ENCODE measurements at places on chromosomes 16 and 17.

DNA sequence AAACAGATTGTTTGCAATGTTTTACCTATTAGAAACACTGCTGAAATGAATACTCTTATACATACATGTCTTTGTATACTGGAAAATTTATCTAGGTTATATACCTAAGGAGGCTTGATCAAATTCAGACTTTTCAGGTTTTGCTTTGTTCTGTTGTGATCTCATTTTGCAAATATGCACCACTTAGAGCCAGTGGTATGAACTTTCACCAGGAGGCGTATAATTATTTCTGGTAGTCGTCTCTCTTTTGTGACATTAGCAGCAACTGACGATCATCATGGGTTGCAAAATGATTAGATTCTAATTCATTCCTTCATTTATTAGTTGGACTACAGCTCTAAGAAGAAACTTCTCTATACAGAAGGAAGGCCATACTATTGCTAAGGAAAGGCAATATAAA, 26.9 kb downstream of the AP1G1 start:
- no peak for DNase-seq

DNA sequence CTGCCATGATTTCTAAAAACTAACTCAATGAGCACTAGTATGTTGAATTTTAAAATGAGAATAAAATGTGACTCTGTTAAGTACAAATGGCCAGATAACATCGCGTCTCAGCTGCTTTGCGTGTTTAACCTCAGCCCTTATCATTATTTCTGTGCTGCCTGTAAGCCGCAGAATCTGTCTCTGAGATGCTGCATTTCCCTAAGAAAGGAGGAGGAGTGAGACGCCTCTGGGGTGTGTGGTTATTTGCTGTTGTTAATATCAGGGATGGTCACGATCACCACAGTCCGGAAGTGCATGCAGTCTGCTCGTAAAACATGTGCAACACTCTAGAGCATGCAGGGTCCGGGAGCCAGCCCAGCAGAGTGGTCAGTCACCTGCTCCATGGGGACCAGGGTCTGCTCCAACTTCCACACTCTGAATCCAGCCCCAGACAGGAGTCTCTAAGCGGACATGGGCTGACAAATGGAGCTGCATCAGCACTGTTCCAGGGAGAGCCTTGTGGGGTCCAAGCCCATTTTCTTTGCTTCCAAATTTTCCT, 342.5 kb downstream of the MAF start:
- DNase-seq = no peak

DNA sequence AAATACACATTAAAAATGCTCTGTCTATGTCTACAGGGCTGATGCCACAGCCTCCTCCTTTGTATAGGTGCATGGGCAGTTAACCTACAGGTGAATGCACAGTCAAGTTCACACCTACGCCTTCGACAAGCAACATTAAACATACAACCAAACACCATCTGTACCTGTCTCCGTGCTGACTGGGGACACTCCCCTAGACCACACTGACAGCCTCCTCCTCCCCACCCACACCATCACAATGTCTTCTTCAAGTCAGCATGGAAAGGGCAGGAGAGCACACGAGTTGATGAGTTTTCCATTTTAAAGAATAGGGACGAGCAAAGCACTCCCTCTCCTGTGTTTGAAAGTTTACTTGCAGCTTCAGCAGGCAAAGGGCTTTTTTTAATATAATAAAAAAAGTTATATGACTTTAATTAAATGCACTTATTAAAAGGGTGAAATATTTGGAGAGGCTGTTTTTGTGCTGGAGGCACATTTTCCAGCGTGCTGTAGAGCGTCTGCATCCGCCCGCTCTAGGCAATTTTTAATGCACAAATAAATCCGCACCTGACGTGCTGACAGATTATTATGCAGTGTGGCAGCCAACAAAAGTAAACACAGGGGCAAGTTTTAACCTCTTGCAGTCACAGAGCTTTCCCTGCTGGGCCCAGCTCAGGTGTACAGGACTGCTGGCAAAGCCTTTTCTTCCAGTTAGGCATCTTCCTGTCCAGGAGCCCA, 367.9 kb downstream of the SOX9 start:
- no peak for DNase-seq

DNA sequence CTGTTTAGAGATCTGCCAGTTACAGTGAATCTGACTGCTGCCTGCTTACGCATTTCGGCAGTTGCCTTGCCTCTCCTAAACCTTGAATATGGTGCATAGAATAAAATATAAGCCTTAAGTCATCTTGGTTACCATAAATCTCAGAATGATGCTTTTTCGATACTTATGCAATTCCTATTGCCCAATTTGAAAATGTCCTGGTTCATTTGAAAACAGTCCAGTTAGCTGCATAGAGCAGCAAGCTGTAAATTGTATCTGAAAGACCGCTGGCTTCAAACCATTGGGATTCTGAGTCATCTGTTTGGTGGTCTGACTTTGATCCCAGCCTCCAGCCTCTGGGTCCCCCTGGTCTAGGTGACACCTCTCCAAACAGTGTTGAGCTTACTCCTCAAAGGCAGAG, 2.7 kb upstream of the PRKCA start:
- no peak for DNase-seq

DNA sequence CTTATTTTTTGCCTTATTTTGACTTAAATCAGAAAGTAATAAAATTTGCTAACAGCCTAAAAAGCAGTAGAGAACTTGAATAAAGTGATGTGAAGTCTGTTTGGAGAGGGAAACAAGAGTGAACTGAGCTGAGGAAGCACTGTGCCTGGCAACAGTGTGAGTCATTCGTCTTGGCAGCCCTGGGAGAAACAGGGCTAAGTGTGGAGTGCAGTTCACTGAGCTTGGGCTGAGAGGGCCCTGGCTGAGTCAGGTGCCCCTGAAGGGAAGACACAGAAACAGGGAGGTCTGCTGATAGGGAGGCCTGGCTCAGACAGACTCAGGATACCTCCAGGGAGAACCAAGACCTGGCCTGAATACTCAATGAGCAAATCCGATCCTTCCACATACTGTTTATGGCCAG, 132.1 kb downstream of the HS3ST4 start:
- DNase-seq = no peak

DNA sequence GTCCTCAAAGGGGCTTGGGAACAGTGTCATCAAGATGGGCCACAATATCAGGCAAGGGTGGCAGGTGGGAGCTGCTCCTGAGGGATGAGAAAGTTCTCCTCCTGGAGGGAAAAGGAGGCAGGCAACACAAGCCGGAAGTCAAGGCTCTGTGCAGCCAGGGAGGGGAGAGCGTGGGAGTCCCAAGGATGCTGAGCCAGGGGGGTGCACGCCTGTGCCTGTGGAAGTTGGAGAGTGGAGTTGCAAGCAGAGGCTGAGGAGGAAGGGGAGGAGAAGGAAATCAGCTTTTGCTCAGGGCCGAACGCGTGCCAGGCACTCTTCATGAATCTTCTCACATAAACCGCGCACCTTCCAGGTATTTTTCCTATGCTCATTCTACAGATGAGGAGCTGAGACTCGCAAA, 7.4 kb upstream of the SLC13A2 start:
- no peak for DNase-seq
